CD4-positive, alpha-beta T cell treated with Interleukin-6 at 100 ng/mL for 8 hours (primary cell): ENCODE measurements at places on chromosomes 12 and 14.
A peak's percentile ranks its signal among the peaks of the same experiment; 100 is the strongest.

GRCh38 chr12:121963341-121964018 lies 45.1 kb downstream of the CFAP251 start:
- no peak for DNase-seq

- DNase-seq: no peak
Measured at GRCh38 chr12:117060246-117060928, 38.8 kb downstream of the TESC start.

GRCh38 chr12:9367201-9367600 lies 159.0 kb upstream of the PZP start:
- no peak for DNase-seq

- DNase-seq: no peak
Measured at GRCh38 chr14:74634964-74635363, 22.9 kb upstream of the LTBP2 start.

- DNase-seq: no peak
Measured at GRCh38 chr14:25955772-25956171, 642.1 kb downstream of the NOVA1 start.

DNA sequence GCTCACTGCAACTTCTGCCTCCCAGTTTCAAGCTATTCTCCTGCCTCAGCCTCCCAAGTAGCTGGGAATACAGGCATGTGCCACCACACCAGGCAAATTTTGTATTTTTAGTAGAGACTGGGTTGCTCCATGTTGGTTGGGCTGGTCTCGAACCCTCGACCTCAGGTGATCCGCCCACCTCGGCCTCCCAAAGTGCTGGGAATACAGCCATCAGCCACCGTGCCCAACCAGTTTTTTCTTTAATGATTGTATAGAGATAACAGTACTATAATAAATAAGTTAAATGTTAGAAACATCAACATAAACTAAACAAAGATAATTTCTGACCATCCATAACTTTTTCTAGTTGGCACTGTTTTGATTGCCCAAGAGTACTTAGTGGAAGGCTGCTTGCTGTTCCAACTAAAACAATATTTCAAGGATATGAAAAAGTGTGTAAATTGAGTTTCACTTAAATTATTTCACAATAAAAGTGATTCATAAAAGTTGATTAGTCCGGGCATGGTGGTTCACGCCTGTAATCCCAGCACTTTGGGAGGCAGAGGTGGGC lies 5.6 kb downstream of the GON7 start:
- no peak for DNase-seq

- no peak for DNase-seq
Measured at GRCh38 chr12:1073652-1074051, 82.6 kb downstream of the ERC1 start.

- DNase-seq: no peak
Measured at GRCh38 chr14:54782751-54783659, 119.6 kb downstream of the GCH1 start.

GRCh38 chr12:106764738-106765137 lies 9.7 kb upstream of the RIC8B start:
- no peak for DNase-seq

GRCh38 chr14:79395061-79395460 lies 816.2 kb downstream of the DIO2 start:
- DNase-seq: no peak

DNA sequence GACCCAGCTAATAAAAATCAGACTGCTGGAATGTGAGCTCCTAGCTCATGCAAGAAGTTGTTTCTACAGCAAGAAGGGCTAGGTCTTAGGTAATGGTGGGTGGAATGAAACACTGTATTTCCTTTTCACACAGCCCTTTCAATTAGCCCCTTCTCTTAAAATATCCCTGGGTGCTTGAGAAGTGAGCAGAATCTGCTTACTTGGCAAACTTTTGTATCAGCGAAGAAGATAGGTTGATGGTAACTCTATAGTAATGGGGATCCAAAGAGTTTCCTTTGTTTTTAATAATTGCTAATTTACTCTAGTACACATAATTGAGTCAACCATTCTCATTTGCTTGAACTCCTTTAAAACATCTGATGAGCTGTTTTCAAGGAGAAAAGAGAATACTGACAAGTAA lies 100.6 kb upstream of the FSCB start:
- DNase-seq: no peak

DNA sequence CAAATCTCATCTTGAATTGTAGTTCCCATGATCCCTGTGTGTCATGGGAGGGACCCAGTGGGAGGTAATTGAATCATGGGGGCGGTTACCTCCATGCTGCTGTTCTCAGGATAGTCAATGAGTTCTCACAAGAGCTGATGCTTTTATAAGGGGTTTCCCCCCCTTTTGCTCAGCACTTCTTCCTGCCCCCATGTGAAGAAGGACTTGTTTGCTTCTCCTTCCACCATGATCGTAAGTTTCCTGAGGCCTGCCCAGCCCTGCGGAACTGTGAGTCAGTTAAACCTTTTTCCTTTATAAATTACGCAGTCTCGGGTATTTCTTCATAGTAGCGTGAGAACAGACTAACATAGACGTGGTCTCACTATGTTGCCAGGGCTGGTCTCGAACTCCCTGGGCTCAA lies 56.1 kb upstream of the EIF5 start:
- no peak for DNase-seq

GRCh38 chr14:105471297-105471821 lies 3.3 kb upstream of the CRIP2 start:
- no peak for DNase-seq

DNA sequence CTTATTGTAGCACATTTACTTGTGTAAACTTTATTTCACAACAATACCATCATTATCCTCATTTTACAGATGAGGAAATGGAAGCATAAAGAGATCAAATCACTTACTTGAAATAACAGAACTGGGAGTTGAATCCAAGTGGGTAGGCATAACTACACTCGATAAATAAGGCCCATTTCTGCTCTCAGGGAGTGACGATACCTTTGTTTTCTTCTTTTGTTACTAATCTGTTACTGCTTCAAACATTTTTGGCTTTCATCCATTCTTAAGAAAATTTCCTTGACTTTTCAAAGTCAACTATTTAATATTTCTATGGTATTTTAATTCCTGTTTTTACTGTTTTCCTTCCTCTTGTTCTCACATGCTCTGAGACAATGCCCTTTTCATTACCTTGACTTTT lies 201.6 kb downstream of the ATP23 start:
- no peak for DNase-seq

DNA sequence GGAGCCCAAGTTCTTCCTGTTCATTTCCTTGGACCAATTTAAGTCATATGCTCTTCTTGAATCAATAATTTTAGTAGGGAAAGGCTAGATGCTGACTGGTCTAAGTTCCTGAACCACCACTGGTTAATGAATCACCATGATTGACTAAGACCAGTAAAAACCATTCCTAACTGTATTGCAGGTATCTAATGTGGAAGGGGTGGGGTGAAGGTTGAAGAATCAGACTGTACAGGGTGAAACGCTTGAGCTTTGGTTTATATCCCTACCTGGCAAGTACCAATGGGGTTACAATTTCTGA lies 100.1 kb downstream of the DYRK2 start:
- DNase-seq: no peak

GRCh38 chr14:106204063-106204462 lies 677.7 kb downstream of the TMEM121 start:
- DNase-seq: no peak

- no peak for DNase-seq
Measured at GRCh38 chr12:43210485-43211192, 341.4 kb downstream of the ADAMTS20 start.

DNA sequence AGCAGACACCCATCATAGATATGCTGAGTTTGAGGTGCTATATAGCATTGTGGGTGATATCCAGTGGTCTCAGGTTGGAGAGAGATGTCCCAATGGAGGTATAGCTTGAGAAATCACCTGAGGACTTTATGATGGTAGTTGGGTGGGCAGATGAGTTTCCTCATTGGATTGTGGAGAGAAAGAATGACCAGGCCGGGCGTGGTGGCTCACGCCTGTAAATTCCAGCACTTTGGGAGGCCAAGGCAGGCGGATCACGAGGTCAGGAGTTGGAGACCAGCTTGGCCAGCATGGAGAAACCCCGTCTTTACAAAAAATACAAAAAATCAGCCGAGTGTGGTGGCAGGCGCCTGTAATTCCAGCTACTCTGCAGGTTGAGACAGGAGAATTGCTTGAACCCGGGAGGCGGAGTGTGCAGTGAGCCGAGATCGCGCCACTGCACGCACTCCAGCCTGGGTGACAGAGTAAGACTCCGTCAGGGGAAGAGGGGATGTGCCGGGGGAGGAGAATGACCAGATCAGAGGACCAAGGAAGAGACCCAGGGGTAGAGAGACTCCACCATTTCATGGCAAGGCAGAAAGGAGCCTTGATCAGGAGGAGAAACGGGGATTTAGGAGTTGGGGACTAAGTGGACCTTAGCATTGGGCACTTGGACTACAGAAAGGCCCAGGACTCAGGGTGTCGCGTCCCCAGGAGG lies 757 bp upstream of the PCK2 start:
- no peak for DNase-seq

- DNase-seq: no peak
Measured at GRCh38 chr12:81128930-81129554, 51.2 kb downstream of the ACSS3 start.

DNA sequence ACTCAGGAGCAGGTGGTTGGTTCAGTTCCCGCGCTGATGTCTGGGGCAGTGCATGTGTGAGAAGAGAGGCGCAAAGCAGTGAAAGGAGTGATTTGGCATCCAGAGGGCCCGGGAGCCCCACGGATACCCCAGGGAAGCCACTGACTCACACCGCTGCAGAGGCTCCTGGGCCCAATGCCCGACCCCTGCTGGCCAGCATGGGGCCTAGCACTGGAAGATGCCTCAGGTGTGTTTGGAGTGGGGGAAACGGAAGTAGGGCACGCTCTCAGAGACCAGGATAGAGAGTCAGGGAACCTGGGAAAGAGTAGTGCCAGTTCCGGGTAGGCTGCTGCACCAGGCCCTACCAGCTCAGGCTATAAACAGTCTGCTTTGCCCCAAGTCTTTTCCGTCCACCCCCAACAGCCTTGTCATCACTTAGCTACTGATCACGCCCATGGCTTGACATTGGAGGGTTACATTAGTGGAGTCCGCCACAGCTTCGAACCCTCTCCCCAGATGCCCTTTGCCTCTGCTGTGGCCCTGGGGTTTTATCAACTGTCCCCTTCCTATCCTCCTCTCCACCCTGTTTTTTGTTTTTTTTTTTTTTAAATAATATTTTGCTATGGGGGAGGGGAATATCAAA lies 9.5 kb upstream of the CSAD start:
- peak; percentile 49 for DNase-seq

GRCh38 chr14:91729756-91730155 lies 2.1 kb downstream of the CATSPERB start:
- no peak for DNase-seq

DNA sequence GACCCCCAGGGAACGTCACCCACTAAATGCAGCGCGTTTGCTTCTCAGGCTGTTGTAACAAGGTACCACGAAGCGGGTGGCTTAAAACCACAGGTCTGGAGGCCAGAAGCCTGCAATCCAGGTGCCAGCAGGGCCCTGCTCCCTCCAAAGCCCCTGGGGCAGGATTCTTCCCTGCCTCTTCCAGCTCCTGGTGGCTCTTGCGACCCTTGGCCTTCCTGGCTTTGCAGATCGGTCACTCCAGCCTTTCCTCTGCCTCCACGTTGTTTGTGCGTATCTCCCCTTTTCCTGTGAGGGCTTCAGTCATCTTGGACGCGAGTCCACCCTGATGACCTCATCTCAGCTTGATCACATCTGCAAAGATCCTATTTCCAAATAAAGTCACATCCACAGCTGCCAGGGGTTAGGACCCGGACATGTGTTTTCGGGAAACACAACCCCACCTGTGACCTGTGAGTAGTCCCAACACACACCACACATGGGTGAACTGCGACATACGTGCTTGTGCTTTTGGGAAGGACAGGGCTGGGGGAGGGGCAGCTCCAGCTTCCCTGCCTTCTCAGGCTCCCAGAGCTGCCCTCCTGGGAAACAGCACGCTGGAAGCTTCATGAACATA lies 114.5 kb upstream of the NCOR2 start:
- DNase-seq: no peak

GRCh38 chr14:58151133-58152013 lies 640 bp downstream of the ARMH4 start:
- DNase-seq: no peak

DNA sequence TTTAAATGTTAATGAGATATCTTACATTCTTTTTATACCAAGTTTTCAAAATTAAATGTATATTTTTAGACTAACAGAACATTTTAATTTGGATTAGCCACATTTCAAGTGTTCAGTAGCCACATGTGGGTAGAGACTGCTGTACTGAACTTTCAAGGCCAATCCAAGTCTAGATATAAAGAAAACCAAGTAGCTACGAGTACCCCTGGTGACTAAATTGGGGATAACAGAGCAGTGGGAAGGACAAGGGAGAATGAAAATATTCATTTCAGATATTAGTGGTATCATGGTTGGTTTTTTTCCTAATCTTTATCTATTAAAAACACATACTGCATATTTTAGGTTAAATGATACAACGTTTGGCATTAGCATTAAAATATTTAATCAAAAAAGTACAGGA lies 69.4 kb upstream of the RHOJ start:
- DNase-seq: no peak

DNA sequence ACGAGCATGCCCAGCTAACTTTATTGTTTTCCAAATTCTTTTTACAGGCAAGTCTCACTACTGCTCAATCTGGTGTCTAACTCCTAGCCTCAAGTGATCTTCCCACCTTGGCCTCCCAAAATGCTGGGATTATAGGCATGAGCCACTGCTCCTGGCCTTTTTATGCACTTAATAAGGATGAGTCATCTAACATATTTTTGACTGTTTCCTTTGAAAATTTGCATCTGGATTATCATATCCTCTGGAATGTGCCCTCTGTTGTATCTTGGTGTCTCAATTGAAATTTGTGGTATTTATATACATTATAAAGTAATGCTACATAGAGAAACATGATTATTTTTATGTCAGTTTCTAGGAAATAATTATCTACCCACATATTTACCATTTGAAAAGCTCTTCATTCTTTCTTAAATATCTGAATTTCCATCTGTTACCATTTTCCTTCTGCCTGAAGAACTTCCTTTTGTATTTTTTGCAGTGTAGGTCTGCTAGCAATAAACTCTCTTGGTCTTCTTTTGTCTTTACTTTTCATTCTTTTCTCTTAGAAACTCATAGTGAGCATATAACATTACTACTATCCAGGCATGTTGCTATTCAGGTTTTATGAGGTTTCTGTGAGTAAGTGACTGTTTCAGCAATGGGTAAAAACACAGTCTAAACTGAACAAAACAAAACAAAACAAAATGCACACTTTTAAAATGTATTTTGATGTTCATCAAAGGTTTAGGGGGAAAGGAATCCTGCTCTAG lies 52.8 kb upstream of the CNOT2 start:
- DNase-seq: no peak

DNA sequence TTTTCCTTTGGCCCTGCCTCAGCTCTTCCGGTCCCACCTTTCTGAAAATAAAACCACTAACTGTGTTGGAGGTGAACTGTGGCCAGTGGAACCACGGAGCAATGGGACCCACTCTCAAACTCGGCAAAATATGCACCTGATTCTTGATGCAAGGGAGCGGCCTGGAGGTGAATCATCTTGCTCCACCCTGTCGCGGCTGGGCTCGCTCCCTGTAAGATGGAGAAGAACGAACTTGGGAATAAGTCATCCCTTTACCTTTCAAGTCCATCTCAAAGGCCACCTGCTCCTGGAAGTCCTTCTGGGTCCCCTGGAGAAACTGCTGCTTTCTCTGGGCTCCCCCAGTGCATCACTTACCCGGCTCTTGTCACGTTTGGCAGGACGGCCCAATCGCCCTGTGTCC lies 309.9 kb downstream of the BCL11B start:
- no peak for DNase-seq

GRCh38 chr12:129772501-129773493 lies 131.0 kb downstream of the TMEM132D start:
- no peak for DNase-seq
